Activated T-helper 1 cell treated with anti-CD3 and anti-CD28 coated beads, Interleukin-2, amount 50 U/mL, for 16 hours (primary cell): ENCODE measurements at places on chromosomes 3 and 15.

GRCh38 chr15:96320107-96320506 lies 10.4 kb upstream of the NR2F2 start:
- no peak for DNase-seq

DNA sequence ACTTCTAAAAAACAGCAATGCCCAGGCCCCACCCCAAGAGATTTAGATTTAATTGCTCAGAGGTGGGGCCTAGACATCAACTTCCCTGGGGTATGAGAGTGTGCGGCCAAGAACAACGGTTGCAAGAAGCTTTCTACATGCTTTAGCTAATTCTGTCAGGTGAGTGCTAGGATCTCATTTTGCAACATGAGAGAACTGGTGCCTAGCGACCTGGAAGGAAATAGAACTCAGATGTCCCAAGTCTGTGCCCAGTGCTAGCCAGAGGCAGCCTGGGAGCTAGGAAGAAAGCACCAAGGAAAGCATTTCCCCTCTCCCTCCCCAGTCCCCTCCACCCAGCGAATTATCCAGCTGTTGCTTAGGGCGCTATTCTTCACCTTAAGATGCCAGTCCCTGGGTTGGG lies 22.9 kb upstream of the HRH1 start:
- DNase-seq, result no peak

DNA sequence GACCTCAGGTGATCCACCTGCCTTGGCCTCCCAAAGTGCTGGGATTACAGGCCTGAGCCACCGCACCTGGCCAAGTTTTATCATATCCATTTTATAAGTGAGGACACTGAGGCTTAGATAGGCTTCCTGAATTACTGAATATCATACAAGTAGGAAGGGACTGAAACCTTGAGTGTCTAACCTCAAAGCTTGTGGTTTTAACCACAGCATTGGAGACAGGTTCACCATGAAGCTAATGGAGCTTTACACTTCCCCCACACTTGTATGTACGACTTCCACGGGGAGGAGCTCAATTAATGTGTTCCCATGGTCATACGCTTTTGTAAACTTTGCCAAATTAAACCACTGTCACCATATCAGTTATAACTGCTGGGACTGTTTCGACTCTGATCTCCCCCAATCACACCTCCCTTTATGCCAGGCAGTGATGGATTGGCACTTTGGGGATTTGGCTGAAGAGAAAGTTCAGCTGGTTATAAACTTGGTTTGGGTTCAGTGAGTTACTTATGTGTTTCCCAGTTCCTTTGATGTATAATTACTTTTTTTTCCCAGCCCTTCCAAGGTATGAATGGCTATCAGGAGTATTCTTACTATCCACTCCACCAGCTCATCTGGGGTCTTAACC lies 38.4 kb upstream of the MEIS2 start:
- no peak for DNase-seq

GRCh38 chr3:29805757-29806156 lies 524.9 kb downstream of the RBMS3 start:
- DNase-seq, result no peak

DNA sequence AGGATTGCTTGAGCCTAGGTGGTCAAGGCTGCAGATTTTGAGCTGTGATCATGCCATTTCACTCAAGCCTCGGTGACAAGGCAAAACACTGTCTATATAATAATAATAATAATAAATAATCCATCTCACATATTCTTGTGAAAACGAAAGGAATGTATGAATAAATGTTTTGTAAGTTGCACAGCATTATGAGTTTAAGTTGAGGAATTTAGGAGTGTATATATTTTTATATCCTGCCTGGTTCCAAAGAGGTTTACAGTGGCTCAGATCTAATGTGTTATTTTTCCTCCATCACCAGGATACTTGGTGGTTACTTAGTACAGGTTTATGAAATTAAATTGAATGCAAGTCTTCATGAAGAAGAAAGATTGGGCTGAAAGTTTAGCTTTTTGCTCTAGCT lies 77.2 kb downstream of the ATG7 start:
- DNase-seq, result no peak

DNA sequence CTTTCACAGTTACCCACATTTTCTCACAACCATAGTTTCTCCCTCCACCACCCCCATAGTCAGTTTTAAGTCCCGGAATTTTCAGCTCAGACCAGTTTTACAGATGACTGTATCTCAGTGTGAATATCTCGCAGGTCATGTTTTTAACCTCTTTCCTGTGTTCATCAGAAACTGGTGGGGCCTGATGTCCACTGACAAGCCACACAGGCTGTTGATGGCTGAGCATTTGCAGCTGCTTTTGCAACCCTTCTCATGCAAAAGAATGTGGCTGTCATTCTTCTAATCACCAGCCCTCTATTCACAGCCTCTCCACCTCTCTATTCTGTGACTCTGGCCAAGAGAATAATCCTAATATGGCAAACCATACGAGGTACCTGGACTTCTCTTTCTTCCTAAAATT lies 8.5 kb downstream of the GYG1 start:
- no peak for DNase-seq

- no peak for DNase-seq
These were observed 11.5 kb downstream of the MB21D2 start for GRCh38 chr3:192905980-192906678.

GRCh38 chr15:78374436-78375393 lies 34.6 kb downstream of the CRABP1 start:
- DNase-seq, result no peak

DNA sequence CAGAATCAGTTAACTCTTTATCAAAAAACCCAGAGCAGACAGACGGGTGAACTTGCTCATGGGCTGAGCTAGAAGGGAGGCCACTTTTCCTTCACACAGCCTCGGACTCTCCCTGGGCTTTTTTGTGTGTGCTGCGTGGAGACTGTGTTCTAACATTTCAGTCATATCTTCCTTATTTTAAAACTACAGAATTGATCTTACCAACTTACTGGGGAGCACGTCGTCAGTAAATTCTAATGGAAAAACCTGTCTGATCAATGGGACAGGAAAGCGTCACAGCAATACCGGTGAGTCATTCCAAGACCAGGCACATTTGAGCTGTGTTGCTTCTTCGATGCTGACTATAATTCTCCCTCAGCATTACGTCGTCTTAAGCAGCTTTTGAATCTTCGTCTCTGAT lies 145.1 kb downstream of the LPP start:
- no peak for DNase-seq

DNA sequence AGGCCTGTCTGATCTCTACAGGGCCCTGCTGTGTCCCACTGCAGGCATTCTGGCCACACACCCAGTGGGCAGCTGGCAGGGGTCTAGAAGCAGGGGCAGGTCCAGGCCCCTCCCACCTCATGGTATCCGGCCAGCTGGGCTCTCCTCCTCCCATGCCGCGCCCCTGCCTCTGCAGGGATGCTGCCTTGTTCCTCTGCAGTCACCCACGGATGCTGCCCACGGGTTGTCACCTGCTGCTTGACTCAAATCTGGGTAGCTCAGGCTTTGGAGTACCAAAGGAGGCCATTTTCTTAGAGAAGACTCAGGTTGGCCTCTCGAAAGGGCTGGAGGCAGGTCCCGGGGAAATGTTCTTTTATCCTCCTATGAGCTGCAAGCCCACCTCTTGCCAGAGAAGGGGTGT lies 25.0 kb downstream of the EFCAB12 start:
- DNase-seq, result no peak

DNA sequence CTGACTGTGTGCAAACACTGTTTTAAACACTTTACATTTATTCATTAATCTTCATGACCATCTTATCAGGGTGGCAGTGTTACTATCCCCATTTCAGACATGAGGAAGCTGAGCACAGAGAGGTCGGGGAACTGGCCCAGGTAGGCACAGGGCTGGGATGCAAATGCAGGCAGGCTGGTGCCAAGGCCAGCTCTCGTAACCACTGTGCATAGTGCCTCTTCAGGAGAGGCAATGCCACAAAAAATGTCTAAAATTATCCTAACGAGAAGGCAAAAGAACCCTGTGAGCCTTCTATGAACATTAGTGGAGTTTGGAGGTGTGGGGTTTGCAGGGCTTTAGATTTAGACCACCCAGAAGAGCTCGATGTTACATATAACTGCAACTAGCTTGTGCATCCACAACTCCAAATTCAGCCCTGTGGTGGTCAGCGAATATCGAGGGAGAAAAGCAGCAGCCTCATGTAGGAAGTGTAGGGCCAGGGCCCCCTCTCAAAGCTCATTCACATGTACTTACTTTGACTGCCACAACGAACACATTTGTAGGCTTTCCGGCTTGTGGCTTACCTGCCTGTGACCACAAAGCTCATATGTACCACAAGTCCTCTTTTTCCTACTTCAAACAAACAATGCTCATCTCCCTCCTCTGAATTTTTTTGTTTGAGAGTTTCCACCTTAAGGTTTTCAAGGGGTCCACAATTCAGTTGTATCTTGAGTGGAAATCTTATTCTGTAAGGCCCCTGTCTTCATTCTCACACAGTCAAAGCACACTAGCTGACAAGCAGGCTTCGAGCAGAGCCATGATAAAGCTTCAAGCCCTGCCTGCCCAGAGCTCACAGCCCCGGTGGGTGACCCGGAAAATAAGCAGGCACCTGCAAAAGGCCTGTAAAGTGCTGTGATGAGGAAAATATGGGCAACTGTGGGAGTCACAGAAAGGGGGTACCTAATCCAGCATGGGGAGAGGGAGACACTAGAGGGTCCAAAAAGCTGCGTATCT lies 722.9 kb upstream of the CFAP20DC start:
- no peak for DNase-seq

GRCh38 chr3:62100282-62100989 lies 272.9 kb downstream of the FEZF2 start:
- no peak for DNase-seq

GRCh38 chr3:176961916-176962315 lies 235.4 kb downstream of the TBL1XR1 start:
- DNase-seq, result no peak

- DNase-seq, result no peak
These were observed 6.5 kb downstream of the POPDC2 start for GRCh38 chr3:119653876-119654275.

DNA sequence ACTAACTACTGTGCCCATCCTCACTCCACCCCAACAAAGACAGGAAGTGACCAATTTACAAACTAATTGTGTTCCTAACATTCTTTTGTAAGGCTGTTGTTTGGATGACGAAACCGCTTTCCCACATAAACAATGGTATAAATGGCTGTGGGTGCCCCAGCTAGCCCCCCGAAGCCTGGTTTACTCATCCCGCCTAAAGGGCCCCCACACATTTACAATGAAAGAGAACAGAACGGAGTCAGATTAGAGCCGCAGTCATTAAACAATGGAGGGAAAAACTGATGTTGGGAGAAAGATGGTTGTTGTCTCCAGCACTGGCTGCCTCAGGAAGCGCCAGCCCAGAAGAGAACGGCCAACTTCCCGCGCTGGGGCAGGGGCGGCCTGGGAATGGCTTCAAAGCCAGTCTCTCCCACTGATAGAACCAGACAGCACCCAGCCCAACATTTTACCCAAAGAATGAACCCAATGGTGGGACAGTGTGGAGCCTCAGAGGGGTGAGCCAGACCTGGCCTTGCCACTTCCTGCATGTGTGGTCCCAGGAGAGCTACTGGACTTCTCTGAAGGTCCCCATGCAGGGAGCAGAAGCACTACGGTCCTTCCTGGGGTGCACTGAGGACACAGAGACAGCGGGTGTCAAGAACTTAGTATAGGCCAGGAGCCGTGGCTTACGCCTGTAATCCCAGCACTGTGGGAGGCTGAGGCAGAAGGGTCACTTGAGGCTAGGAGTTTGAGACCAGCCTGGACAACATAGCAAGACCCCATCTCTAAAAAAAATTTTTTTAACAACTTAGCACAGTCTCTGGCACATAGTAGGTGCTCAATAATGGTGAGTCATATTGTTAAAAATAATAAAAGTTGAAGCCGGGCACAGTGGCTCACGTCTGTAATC lies 75.8 kb upstream of the GATA2 start:
- DNase-seq, result no peak

DNA sequence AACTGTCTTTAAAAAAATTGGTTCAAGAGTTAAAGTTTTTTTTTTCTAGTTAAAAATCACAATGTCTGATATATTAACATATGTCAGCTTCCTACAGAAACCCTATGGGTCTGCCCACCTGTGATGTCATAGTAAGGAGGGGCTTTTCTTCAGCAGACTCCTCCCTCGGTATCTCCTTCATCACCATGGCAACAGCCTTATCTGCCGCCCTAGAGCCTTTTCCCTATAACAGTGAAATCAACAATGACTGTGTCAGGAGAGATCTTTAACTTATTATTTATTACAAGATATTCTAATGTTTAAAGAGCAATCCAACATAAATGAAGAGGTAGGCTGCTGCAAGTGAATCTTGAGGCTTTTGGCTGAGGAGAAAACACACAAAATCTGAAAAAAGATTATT lies 138.7 kb downstream of the PEX5L start:
- DNase-seq, result no peak

GRCh38 chr3:17013571-17013970 lies 128.8 kb downstream of the PLCL2 start:
- no peak for DNase-seq

DNA sequence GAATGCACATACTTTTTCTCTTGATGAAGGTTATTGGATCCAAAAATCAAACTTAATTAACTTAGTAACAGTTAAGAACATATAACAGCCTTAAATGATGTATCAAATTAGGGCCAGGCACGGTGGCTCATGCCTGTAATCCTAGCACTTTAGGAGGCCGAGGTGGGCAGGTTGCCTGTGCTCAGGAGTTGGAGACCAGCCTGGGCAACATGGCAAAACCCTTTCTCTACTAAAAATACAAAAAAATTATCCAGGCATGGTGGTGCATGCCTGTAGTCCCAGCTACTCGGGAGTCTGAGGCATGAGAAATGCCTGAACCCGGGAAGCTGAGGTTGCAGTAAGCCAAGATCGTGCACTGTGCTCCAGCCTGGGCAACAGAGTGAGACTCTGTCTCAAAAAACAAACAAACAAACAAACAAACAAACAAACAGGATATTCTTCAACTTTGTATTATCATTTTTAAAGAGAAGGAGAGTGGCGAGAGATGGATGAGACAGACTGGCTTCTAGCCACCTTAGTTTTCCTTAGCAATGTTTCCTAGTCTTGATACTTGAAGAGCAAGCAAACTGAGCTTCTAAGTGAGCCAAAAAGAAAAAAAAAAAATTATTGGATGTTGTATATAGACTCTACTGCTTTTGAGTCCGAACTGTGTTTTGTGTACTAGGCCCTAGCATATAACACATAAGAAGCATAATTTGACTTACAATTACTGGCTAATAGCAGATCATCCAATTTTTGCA lies 13.8 kb downstream of the SPRED1 start:
- no peak for DNase-seq

DNA sequence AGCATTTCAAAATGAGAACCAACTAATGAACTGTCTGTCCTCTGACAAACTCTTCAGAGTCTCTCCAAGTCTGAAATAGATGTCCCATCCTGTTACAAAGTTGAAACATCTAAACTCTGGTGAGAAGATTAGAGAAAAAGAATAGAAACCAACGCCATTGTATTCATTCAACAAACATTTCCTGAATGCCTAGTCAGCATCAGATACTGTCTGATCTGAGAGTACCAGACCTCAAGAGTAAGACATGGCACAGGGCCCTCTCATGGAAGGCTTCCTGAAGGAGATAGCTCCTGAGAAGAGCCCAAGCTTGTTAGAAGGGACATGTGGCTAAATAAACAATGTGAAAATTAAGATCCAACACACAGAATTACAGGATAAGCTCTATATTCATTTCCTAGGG lies 164.1 kb upstream of the LRRN1 start:
- DNase-seq, result no peak
